HCEC 1CT (cell line): ENCODE measurements at places on chromosomes 2 and 18.

DNA sequence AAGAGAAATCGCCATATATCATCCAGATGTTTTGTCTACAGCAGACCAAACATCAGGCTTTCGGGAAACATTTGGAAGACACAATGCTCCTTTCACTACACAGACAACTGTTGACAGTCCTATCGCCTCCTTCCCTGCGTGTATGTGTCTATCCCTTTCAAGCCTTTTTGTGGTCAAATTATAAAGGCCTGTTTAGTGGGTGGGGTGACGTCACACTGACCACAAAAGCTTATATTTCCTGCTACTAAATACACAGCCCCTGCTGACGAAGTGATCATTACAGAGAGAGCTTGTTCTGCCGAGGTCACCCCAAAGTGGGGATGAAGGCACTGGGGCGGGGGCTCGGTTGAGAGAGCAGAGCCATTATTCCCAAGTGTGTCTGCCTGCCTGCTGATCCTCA is 302.7 kb upstream of the TNP1 start:
- peak; percentile 83 for DNase-seq

- no peak for DNase-seq
Measured at GRCh38 chr2:31329081-31329625, 85.4 kb downstream of the XDH start.

GRCh38 chr2:85453571-85453970 is 35.1 kb downstream of the SH2D6 start:
- no peak for DNase-seq

DNA sequence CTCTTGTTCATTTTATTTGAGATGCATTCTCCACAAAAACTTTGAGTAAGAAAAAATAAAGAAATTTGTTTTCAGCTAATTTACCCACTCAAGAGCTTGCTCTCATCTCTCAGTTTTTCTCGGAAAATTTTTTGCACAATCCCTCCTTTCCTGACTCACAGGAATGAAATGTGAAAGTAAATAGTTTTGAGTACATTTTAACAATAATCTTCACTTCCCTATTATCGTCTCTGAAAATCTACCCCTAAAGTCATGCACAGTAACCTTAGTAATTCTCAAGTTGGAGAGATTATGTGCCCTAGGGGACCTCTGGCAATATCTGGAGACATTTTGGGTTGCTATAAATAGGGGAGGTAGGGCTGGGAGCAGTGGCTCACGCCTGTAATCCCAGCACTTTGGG is 2.6 kb downstream of the CYB5A start:
- DNase-seq = peak; percentile 43

DNA sequence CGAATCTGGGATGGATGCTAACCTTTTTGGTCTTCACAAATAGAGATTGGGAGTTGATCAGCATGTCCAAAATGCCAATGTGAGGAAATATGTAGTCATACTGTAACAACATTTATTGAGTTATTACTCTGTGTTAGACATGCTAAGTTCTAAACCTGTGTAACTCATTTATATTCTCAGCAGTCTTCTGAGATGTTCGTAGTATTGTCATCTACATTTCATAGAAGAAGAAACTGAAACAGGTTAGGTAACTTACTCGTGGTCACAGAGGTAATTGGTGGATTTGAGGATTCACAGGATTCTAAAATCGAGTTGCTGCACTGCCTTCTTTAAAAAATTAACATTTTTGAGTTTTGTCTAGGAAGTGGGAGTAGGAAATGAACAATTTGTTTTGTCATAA is 162.1 kb downstream of the UBE2E3 start:
- no peak for DNase-seq

GRCh38 chr18:52227536-52227935 is 112.5 kb upstream of the DCC start:
- no peak for DNase-seq

DNA sequence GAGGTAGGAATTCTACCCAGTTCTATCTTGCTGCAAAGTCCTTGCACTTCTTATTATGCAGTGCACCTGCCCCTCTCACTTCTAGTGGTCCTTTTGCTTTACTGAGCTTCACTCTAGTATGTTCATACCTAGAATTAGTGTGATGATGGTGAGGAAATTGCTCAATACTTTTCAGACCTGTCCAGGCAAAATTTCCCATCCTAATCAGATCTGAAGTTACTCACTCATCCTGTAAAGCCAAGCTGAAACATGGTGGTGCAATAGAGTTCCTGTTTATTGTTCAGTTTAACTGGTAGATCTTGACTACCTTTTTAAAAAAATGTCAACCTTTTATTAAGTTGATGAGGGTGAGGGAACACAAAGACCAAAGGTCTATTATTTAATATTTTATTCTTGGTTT is 12.6 kb upstream of the FIGN start:
- DNase-seq = no peak

DNA sequence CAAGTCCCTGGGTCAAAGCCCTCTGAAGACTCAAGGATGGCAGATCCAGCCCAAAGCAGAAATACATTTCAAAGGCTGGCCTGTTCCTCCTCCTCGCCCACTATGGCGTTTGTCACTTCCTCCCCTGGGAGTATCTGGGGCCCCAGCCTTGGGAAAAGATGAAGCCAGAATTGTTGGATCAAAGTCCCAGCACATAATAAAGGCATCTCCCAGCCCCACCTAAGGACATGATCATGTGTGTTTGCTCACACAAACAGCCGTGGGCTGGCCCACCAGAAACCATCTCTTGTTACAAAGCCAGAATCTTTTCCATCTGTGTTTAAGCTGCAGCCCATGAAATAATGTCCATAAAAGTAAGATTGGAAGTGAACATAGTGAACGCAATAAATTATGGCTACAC is 50.1 kb upstream of the HAAO start:
- no peak for DNase-seq

DNA sequence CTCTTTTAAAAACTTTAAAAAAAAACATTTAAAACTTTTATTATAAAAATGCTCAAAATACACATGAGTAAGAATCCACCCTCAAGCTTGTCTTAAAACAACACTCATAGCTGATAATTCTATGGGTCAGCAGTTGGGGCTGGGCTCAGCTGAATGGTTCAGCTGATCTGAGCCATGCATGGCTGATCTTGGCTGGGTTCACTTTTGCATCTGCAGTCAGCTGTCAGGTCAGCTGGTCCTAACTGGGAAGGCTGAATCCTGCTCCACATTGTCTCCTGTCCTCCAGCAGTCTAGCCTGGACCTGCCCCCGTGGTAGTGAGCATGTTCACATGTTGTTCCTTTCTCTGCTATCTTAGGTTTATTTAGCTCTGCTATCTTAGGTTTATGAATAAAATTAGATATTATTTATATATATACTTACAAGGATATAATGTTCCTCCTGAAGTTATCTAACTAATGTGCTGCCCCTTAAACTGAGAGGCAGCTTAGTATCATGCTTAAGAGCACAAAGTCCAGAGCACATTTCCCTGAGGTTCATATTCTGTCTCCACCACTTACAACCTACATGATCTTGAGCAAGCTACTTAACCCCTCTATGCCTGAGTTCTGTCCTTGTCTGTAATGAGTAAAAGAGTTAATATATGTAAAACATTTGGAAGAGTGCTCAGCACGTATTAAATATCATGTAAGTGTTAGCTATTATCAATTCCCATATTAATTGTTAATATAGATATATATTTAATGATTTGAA is 309.4 kb downstream of the PTPRM start:
- DNase-seq = no peak

DNA sequence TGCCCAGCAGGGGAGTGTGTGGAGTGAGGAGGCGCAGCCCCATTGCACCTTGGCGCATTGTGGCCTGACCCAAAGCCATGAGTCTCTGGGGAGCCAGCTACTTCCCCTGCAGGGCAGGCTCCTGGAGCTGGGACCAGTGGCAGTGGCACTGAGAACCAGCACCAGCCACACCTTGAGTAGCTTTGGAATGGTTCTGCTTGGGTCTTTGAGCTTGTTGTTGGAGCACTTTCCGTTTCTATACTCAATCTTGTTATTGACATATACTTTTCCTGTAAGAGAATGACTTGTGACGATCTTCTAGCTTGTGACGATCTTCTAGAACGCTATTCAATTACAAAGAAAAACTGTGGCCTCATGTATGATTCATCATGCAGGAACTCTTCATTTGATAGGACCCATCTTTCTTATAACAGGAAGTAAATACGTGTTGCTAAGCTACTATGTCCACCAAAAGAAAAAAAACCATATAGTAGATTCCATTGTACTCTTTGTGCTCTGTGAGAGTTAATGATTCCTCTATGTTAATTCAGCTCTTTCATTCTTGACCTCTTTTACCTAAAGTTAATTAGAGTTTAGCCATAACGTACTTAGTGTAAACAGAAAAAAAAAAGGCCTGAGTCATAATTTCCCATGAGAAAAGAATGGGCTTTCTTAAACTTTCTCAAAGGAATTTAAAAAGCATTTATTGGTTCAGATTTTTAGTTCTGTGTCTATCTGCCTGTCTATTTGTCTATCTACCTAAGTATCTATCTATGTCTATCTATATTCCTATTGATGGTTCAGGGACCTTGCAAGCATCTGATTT is 113.1 kb downstream of the GATA6 start:
- DNase-seq = peak; percentile 87

- DNase-seq = no peak
Measured at GRCh38 chr2:8501061-8501720, 180.7 kb upstream of the ID2 start.

GRCh38 chr2:171787333-171788072 is 100.2 kb downstream of the DYNC1I2 start:
- no peak for DNase-seq

DNA sequence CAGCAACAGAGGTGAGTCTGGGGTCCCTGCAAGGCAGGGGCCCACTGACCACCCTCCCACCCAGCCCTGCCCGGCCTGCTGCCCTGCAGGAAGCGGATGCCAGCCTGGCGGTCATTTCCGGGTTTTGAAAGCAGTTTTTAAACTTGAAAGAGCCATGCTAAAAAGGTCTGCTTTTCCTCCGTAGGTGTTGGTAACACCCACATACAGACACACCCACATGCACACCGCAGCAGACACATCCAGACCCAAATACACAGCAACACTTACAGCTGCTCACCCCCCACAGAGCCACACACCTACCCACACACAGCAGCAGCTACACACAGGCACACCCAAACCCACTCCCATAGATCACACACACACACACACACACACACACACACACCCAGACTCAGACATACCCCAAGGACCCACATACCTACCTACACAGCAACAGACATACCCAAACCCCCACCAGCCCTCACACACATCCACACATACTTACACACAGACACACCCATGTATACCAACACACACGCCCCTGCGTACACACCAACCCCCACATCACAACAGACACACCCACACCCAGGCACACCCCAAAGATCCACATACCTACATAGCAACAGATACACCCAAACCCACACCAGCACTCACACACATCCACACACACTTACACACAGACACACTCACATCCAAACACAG is 7.6 kb downstream of the ZFP36L2 start:
- DNase-seq = no peak

DNA sequence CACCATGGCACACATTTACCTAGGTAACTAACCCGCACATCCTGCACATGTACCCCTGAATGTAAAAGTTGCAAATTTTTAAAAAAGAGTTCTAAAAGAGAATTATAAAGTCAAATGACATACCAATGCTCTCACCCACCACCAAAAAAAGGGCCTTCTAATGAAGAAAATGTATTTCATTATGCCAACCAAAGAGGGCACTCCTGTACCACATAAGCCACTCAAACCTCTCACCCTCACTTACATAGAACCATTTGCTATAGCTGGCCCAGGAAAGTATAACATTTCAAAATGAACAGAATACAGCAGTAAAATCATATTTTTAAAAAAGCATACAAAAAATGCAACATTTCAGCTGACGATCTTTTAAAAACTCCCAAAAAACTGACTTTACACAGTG is 241.5 kb upstream of the PKDCC start:
- no peak for DNase-seq

- no peak for DNase-seq
Measured at GRCh38 chr2:117949806-117950205, 64.1 kb downstream of the CCDC93 start.
